ENCODE measurements at places on chromosomes 11 and 22. TPM values are rescaled to one million over a fixed set of nuclear protein-coding genes. Genes with fewer than 3 reads are reported as not detected.

DNA sequence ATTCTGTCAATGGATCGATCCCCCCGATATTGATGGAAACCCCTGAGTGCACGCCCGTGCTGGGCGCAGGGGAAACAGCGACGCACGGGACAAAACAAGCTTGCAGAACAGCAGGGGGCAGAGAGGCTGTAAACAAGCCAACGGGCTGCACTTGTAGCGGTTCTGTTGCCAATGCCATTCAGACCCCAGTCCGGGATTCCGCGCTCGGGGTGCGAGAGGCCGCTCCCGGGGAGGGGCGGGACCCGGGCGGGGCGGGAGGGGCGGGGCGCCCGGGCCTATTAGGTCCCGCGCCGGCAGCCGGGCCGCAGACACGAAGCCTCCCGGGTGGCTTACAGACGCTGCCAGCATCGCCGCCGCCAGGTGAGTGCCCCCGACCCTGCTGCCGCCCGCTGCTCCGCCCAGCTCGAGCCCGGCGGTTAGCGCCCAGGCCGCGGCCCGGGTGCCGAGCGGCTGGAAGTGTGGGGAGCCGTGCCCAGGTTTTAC lies at the start of gene BIK:
TSS of gene BIK (plus strand) at position 307 of the 483 bp plus-strand sequence. CDS start 13,273 bp downstream, outside the sequence.
- DNase-seq = peak; percentile 53

DNA sequence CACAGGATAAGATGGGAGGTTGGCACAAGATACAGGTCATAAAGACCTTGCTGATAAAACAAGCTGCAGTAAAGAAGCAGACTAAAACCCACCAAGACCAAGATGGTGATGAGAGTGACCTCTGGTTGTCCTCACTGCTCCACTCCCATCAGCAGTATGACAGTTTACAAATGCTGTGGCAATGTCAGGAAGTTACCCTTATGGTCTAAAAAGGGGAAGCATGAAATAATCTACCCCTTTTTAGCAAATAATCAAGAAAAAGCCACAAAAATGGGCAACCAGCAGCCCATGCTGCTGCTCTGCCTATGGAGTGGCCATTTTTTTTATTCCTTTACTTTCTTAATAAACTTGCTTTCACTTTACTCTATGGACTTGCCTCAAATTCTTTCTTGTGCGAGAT lies 8.7 kb upstream of the PIWIL4 start:
- no peak for DNase-seq

DNA sequence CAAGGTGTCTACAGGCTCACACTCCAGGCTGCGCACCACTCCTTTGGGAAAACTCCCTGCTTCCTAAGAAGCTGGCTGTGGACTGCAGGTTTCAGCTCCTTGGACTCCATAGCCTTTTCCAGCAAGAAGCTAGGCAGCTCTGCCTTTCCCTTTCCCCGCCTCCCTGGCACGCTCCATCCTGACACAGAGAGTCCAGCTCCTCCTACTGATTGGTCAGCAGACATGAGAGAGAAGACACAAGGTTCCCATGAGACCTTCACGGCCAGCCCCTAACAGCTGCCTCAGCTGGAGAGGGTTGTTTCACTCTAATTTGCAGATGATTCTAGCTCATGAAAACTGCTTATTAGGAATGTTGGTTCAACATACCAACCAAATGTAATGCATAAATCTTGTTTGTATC lies 27.6 kb downstream of the TENM4 start:
- peak; percentile 73 for DNase-seq

- no peak for DNase-seq
Observed at GRCh38 chr11:125375146-125375545, 120.9 kb downstream of the FEZ1 start.

Gene MFNG
- 24.2 TPM for total RNA-seq

Gene ALG8
- total RNA-seq = 33.3 TPM

Gene NXPE2
- total RNA-seq = not detected

Data from mucosa of gallbladder (tissue), 1 donor.